ENCODE measurements at places on chromosomes 5 and 9. TPM values are rescaled to one million over a fixed set of nuclear protein-coding genes. Genes with fewer than 3 reads are reported as not detected.
A peak's percentile ranks its signal among the peaks of the same experiment; 100 is the strongest.

DNA sequence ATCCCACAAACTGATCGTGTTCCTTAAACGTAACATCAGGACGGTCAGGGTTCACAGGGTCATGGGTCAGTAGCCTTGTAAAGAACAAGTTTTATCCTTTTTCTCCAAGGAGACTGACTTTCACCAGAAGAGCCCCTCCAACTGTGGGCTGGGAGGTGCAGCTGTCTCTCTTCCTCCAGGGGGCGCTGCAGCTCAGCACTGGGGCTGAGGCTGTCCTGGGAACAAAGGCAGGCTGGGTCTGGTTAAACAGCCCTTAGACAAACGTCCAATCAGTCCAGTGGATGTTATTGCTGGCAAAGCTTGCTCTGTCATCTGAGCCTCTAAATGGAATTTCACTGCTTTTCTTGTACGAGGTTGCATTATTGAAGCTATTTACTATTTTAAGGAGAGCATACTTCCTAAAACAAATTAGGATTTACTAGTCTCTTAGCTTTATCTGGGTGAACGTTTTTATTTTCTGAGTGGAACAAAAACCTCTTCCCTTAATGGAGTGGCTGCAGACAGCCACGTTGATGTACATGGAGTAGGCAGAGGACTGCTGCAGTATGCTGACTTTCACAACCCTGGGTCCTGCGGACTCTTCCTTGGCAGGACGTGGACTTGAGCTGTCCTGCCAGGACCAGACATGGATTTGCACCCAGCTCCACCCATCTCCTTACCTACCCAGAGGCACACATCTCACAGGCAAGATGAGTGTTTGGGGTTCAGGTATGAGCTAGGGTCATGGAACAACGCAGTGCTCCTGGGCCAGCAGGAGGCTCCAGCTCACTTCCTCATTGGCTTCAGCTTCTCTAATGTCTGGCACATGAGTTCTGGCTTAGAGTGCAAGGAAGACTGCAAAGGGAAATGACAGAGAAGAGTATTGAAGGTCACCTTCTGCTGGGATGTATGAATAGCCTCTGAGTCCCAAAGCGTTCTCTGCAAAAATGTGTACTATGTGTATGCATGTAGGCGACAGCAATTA is 7.8 kb downstream of the EXOSC2 start:
- peak; percentile 82 for DNase-seq

- DNase-seq: no peak
Observed at GRCh38 chr9:85224301-85224700, 517.5 kb downstream of the AGTPBP1 start.

The CCL19 gene
- total RNA-seq: 0.35 TPM

The SPATA24 gene
- total RNA-seq: 3.5 TPM

The TMEM174 gene
- total RNA-seq: not detected

Measured in pancreas (tissue), 10 donors.